ENCODE measurements at places on chromosomes 5 and 9.

- no peak for DNase-seq
Observed at GRCh38 chr5:103910786-103911185, 348.2 kb upstream of the NUDT12 start.

- no peak for DNase-seq
Observed at GRCh38 chr5:16983022-16983639, 47.0 kb upstream of the MYO10 start.

- DNase-seq, result peak; percentile 22
Observed at GRCh38 chr5:74638970-74639806, 1.3 kb downstream of the ENC1 start.

- no peak for DNase-seq
Observed at GRCh38 chr9:121772600-121773285, 121.3 kb downstream of the DAB2IP start.

GRCh38 chr5:80977764-80978163 is 17.6 kb downstream of the RASGRF2 start:
- DNase-seq, result no peak

DNA sequence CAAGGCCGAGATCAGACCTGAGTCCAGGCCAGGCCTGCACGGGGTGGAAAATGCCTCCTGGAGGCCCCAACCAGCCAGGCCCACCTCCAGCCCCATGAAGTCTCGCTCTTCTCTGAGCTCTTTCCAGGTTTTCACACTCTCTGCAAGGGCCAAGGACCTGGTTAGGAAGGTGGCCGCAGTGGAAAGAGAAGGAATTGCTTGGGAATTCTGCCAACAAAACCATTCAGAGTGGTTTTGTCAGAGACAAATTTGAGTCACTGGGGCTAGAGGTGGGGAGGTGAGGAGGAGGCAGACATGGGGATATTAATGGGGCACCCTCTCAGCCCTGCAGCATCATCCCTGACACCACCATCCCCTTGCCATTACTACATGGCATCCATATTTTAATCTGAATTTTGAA is 261.0 kb downstream of the ROR2 start:
- no peak for DNase-seq

DNA sequence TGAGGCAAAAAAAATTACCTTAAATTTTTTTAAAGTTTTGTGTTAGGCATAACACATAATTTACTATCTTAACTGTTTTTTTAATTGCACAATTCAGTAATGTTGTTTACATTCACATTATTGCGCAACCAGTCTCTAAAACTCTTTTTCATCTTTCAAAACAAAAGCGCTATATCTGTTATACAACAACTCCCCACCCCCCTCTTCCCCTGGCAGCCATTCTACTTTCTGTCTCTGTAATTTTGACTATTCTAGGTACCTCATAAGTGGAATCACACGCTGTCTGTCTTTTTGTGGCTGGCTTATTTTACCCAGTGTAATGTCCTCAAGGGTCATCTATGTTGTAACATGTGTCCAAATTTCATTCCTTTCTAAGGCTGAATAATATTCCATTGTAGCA is 241.5 kb upstream of the DMRT1 start:
- DNase-seq, result no peak

- DNase-seq, result no peak
Observed at GRCh38 chr9:22654833-22655232, 208.2 kb downstream of the DMRTA1 start.
